ENCODE measurements at places on chromosomes 2 and 18. TPM values are rescaled to one million over a fixed set of nuclear protein-coding genes. Genes with fewer than 3 reads are reported as not detected.

The HMSD gene
- 0.16 TPM for total RNA-seq

DNA sequence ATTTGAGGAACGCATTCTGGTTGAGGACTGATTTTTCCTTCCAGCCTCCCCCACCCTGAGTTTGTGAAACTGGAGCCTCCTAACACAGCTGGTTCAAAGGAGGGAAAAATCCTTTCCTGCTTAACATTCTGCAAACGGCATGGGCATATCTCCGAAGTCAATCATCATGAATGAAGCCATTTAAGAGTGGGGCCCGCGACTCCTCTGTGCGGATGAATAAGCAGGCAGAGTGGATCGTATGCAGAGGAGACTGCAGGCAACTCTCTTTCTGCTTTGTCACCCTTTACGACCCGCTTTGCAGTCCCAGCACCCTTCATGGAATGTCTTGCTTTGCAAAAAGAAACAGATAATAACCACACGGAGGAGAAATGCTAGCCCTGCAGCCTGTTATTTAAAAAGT lies 305.2 kb downstream of the CLIP4 start:
- DNase-seq: no peak

The CYTIP gene
- 5.1 TPM for total RNA-seq

DNA sequence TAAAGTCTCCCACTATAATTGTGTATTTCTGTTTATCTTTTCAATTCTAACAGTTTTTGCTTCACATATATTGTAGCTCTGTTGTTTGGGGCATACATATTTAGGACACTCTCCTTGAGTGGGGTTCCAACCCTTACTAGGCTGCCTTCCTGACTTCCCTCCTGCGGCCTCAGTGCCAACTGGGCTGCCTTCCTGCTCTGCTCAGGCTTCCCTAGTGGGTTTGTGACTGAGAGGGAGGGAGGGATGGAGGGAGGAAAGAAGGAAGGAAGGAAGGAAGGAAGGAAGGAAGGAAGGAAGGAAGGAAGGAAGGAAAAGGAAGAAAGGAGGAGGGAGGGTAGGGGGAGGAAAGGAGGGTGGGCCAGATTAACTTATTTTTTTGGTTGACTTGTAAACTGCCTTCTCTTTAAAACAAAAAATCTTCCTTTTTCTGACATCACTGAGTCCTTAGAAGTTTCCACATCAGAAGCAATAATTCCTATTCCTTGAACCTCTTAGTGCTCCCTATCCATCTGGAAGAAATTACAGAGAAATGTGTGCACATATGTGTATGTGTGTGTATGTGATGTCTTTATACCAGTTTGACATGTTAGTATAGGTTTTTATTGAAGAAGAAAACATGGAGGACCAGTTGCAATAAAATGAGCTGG lies 145.4 kb upstream of the PGAP1 start:
- DNase-seq: no peak

DNA sequence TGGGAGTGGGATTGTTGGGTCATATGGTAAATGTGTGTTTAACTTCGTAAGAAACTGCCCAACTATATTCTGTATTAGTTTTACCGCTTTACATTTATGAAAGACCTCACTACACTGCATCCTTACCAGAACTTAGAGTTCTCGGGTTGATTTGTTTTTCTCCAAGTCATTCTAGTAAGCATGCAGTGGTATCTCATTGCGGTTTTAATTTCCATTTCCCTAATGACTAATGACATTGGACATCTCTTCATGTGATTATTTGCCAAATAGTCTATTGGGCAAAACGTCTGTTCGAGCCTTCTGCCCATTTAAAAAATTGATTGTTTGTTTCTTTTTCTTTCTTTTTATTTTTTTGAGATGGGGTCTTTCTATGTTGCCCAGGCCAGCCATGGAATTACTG lies 6.8 kb downstream of the FBLN7 start:
- DNase-seq: no peak

GRCh38 chr18:50422286-50422898 lies 47.5 kb downstream of the SKA1 start:
- DNase-seq: no peak

The RGPD3 gene
- total RNA-seq: 0.94 TPM

The VAMP5 gene
- total RNA-seq: 3.6 TPM
